ENCODE measurements at places on chromosomes 6 and 20.
A peak's percentile ranks its signal among the peaks of the same experiment; 100 is the strongest.

GRCh38 chr6:45423824-45424450 is 46.2 kb upstream of the SUPT3H start:
- DNase-seq: peak; percentile 32

- no peak for DNase-seq
These were observed 24.4 kb downstream of the PROCR start for GRCh38 chr20:35196313-35196712.

DNA sequence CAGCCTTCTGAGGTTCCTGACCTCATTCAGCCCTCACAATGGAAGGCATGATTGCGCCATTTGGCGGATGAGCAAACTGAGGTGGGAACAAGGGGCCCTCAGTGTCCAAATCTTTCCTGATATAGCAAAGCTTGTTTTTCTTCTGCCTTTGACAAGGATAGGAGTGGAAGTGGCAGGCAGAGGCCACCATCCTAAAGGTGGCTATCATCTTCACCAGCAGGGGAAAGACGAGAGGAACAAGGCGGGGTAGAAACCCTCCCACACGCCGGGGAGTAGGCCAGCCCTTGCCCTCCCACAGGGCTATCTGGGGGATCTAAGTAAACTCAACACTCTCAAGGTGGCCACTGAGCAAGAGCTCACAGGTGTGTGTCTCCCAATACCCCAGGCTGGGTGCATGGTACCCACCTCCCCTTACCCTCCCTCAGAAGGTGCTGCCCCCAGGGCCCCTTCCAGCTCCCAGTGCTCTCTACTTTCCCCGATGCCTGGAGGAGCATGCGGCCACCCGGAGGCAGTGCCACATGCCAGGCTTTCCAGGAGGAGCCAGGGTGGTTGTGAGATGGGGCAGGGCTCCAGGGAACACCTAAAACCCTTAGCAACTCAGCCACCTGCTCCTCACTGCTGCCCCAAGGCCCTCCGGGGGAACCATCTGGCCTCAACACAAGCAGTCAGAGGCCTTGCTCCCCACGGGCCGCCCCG is 11.2 kb downstream of the SPDEF start:
- DNase-seq: no peak

DNA sequence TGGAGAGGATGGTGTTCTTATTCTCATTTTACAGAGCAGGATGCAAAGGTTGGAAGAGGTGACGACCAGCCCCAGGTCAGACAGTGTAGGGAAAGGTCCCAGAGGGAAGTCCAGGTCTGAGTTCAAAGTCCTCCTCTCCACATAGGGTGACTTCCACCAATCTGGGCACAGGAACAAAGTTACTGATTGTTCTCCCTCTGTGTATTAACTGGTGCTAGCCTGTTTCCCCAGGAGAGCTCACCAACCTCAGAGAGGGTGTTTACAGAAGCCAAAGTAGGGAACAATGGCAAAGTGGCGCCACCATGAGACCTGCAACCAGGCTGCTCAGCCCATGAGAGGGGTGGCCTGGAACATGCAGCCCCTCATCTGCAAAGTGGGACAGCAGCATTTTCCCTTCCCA is 16.8 kb upstream of the SIRPB1 start:
- no peak for DNase-seq
